ENCODE measurements at places on chromosomes 3 and 15.

DNA sequence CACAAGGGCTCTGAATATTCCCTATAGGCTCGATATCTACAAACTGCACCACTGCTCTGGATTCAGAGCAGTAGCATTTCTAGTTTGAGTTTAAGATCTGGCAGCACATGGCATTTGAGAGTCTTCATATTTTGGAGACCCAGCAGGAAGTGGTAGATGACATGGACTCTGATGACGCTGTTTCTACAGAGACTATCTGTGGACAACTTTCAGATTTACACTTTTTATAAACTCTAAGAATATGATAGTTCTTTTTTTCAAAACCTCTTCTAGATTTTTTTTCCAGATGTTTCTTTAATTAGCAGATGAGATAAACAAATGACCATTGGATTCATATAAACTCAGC is 35.8 kb downstream of the ARMC8 start:
- DNase-seq: no peak

DNA sequence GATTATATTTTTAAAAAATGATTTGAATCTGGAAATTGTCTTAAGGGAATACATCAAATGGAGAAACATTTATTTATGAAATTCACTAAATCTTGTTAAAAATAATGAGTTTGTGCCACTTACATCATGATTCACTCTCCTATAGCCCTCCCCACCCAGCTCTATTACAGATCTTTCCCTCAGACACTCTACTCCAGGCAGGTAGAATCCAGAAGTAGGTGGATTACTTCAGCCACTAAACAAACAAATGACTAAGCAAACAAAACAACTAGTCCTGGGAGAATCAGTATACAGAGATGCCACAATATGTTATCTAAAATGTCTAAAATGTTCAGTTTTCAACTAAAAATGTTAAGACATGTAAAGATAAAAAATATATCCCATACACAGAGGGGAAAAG is 608.1 kb upstream of the UBE2E2 start:
- no peak for DNase-seq

DNA sequence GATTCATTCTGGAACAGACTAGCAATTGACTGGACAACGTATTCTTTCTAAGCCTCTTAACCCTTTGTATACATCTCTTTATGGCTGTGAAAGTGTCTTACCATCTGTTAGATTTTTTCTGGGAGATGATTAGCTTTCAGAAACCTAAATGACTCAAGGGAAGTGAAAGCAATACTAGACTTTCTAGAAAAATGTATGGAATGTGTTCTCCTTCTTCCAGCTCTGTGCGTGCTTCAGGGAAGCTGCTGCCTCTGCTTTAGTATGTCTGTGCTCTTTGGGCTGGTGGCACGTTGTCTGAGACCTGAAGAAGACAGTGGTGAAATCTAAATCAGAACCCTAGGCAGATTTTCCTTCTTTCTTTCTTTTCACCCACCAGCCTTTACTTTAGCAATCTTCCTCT is 89.5 kb downstream of the ITPR1 start:
- DNase-seq: no peak

- no peak for DNase-seq
Measured at GRCh38 chr3:134362221-134362620, 12.0 kb downstream of the AMOTL2 start.

GRCh38 chr3:2356298-2356950 is 257.8 kb downstream of the CNTN4 start:
- DNase-seq: no peak

- DNase-seq: no peak
Measured at GRCh38 chr15:31397851-31398661, 71.4 kb downstream of the KLF13 start.

- no peak for DNase-seq
Measured at GRCh38 chr3:136690599-136690998, 61.6 kb downstream of the STAG1 start.

- no peak for DNase-seq
Measured at GRCh38 chr3:195075199-195075940, 195.6 kb downstream of the XXYLT1 start.

DNA sequence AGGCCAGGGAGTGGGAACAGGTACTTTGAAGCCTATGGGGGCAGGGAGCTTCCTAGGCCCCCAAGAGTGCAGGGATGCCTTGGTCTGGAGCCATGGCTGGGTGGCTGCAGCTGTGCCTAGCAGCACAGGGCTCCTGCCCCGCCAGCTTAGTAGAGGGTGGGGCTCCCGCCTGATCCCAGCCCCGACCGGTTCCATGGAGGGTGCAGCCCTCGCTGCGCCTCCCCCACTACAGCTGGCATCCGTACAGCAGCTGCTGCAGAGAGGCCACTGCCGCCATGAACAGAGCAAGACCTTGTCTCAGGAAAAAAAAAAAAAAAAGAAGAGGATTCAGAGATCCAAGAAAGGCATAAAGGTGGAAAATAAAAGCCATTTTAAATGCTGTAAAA is 277.2 kb downstream of the UBE2E2 start:
- DNase-seq: no peak
